ENCODE measurements at places on chromosomes 3 and 15. TPM values are rescaled to one million over a fixed set of nuclear protein-coding genes. Genes with fewer than 3 reads are reported as not detected.

SLC9C1 gene
- not detected for total RNA-seq

SH2D7 gene
- not detected for total RNA-seq

LIPC gene
- not detected for total RNA-seq

IL5RA gene
- not detected for total RNA-seq

ARGFX gene
- not detected for total RNA-seq

TIMMDC1 gene
- 98.8 TPM for total RNA-seq

CFAP92 gene
- not detected for total RNA-seq

GPR176 gene
- total RNA-seq: 22.0 TPM

DAPK2 gene
- 17.6 TPM for total RNA-seq

CD96 gene
- not detected for total RNA-seq

PCLAF gene
- total RNA-seq: 7.9 TPM

DNA sequence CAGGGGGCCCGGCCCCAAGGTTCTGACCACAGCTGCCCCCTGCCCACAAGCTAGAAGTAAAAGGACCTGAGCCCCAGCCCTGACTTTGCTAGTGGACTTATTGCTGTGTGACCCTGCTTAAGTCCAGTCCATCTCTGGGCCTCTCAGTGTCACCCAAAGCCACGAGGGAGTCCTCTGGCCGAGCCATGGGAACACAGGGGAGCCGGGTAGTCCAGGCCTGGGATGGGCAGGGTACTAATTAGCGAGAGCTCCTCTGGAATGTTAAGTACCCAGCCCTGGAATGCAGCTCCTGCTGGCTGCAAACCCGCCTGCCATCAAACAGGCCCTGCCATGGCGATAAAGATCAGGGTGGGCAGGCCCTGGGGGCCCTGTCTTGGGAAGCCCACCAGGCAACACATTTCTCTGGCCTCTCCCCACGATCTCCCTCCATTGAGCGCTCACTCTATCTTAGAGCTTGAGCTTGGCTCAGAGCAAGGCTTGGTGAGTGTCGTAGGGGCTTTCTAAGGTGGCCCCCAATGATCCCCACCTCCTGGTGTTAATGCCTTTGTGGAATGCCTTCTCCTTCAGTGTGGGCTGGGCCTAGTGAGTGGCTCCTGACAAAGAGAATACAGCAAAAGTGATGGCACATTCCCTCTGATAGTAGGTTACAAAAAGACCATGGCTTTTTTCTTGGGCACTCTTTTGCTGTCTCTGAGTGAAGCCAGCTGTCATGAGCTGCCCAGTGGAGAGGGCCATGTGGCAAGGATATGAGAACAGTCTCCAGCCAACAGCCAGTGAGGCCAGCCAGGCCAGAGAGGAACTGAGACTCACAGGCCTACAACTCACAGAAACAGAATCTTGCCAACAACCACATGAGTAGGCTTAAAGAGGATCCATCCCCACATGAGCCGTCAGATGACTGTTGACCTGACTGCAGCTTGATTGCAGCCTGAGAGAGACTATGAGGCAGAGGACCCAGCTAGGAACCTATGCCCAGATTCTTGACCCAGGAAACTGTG is 133.1 kb downstream of the SMAD6 start:
- DNase-seq: no peak

GRCh38 chr3:117442566-117442965 is 733.0 kb downstream of the TUSC7 start:
- DNase-seq: no peak

GRCh38 chr15:52331490-52332240 is 36.1 kb upstream of the MYO5C start:
- DNase-seq: no peak

DNA sequence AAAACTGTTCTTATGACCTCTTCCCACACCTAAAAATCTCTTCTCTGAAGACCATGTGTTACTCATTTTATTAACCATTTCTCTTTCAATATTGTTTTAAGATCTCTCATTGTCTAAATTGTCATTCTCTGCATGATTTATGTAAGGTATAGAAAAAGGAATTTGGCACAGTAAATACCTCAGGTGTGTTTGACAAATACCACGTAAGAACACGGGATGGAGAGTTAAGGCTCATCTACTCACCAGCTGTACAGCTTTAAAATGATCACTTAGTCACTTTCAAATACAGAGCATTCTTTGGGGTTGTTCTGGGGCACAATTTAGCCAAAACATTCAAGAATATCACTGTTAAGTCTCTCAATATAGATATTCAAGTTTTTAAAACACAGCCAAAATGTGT is 627.1 kb downstream of the MCTP2 start:
- DNase-seq: no peak

- peak; percentile 92 for DNase-seq
These were observed 14.7 kb downstream of the RHOV start for GRCh38 chr15:40859206-40859851.

DNA sequence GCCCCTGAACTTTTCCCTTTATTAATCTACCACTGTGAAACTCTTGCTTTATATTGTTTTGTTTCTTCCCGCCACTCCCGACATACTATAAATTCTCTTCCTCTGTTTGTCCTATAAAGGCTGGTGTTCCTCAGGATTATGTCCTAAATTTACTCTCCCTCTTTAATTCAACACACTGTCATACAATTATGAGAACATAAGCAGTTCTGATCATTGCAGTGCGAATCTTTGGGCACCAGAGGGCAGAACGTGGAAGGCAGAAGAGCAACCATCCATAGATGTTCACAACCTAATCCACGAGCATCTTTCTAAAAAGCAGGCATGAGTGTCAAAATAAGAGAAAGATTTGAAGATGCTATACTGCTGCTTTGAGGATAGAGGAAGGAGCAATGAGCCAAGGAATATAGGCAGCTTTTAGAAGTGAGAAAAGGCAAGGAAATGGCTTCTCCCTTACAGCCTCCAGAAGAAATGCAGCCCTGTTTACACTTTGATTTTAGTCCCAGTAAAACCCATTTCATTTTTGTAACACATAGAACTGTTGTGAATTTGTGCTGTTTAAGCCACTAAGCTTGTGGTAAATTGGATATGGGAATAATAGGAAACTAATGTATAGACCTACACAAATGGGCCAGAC is 179.4 kb downstream of the GBE1 start:
- DNase-seq: no peak

GRCh38 chr3:37283011-37283410 is 108.6 kb upstream of the LRRFIP2 start:
- DNase-seq: no peak

DNA sequence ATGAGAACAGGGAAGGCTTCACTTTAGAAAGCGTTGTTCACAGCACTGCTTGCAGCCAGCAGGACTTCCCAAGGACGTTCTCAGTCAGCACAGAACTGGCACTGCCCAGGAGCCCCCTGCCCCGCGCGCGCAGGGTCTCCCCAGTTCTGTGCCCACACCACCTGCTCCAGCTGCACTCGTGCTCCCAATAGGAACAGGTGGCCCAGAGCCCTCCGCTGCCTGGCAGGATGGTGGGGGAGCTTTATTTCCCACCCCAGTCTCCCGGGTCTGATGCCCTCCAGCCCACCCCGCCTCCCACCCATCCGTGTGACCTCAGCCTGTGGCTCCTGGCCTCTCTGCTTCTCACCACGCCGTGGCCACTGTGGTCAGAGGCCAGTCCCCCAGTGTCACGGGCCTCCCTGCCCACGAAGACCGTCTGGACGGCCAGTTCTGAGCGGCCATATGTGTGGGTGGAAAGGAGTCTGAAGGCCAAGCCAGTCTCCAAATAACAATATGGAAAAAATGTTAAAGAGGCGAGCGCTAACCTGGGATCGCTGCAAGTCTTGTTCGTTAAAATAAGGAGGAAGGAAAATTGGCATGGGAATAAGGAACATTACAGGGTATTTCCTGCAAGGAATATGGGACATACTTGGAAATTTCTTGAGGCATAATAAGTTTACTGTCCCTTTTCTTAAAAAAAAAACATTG is 54.6 kb upstream of the PCSK6 start:
- DNase-seq: no peak

DNA sequence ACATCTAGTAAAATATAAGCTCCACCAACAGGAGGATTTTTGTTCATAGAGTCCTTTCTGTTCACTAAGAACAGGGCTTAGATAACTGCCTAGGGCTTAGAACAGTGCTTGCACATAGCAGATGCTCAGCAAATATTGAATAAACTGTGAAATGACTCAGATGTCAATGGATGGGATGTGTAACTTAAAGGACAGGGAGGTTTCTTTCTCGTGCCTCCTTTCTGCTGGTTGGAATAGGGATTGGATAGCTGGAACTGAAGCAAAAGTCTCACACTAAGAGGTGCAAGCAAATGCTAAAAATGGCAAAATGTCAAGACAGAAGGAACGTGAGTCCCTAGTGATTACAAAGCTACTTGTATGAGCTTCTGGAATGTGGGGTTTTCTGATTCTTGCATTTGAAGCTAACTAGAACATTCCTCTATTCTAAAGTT is 392.8 kb upstream of the WNT5A start:
- no peak for DNase-seq

- no peak for DNase-seq
These were observed 1045.7 kb upstream of the CFAP20DC start for GRCh38 chr3:60095516-60095915.

GRCh38 chr3:31929826-31930502 is 51.1 kb downstream of the OSBPL10 start:
- no peak for DNase-seq

GRCh38 chr15:85475317-85475701 is 94.9 kb downstream of the AKAP13 start:
- no peak for DNase-seq

DNA sequence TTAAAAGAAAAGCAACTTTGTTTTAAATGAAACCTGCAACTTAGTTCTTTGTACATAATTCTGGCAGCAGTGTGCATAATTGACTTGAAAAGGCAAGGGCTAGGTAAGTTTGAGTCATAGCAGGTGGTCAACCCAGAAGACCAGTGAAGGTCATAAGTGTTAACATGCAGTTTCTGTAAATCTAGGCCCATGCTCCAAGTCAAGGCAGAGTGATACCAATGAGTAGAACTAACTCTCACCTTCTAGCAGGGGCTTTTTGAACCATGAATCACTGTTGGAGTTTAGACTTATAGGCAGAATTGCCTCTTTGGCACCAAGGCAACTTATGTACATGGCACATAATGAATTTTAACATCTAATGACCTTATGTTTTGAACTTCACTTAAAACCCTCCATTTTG is 29.5 kb upstream of the IL20RB start:
- no peak for DNase-seq

DNA sequence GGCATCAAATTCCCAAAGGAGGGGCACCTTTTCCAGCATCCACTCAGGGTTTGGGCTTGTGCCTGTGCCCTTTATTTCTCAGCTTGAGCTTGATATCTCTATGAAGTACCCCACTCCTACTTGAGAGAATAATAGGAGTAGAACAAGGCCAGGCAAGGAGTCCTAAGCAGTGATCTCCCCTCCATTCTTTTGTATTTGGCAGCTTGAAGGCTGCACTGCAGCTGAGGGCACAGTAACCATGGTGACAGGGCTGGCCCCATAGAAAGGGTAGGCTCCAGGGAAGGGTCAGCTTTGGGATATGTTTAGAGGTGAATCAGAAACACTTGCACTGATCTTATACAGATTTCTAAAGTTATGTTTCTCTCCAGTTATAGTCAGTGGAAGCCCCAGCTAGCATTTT is 145.4 kb upstream of the SLC24A5 start:
- DNase-seq: no peak

Data from osteocyte (in vitro differentiated cells).